ENCODE measurements at places on chromosomes 6 and 20.
A peak's percentile ranks its signal among the peaks of the same experiment; 100 is the strongest.

- no peak for DNase-seq
These were observed 163.0 kb downstream of the HDGFL1 start for GRCh38 chr6:22732176-22732970.

GRCh38 chr6:141539617-141540016 is 593.1 kb upstream of the GJE1 start:
- DNase-seq, result no peak

DNA sequence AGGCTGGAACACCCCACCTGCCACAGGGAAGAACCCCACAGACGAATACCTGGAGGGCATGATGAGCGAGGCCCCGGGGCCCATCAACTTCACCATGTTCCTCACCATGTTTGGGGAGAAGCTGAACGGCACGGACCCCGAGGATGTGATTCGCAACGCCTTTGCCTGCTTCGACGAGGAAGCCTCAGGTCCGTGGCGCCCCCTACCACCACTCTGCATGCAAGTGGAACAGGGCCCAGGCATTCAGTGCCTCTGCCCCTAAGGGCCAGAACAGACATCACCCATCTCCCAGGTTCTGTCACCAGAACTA is 6.6 kb downstream of the MYL9 start:
- DNase-seq, result no peak

- no peak for DNase-seq
These were observed 112.2 kb upstream of the PDE7B start for GRCh38 chr6:135739288-135739687.

- peak; percentile 86 for DNase-seq
These were observed at the start of gene ECI2 for GRCh38 chr6:4134841-4135664. Gene ECI2 (minus strand): TSS chr6:4135575. CDS start chr6:4135560, 15 bp downstream.

DNA sequence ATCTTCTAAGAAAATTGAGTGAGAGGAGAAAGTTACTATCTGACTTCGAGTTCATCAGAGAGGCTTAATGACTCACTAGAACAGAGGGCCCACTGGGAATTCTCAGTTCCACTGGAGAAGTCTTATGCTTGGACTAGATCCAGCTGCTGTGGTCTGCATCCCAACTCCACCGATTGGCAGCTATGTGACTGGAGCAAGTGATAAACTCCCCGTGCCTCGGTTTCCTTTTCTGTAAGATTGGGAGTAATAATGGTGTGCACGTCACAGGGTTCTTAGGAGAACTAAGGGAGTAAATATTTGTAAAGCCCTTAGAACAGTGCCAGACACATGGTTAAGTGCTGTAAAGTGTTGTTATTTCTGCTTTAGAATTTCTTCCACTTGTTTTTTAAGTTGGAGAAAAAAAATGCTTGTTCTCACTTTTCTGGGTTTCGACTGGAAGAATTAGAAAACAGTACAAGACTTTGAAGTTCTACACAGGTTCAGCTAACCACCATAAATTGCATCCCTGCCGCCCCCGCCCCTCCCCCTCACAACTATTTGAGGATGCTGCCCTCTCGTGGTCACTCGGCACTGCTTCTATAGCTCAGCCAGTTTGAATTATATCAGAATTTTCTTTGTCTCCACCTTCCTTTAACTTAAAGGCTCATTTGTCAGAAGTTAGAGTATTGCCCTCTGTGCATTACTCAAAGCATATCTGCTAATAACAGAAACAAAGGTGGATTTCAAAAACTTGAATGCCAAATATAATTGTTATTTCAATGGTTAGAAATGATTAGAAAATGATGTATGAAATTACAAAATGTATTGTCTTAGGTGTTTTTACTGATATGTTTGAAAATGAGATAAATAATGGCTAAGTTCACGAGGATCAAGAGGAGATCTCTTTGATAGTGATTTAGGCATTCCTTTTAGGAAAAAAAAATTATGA is 95.0 kb upstream of the IFNGR1 start:
- peak; percentile 76 for DNase-seq

DNA sequence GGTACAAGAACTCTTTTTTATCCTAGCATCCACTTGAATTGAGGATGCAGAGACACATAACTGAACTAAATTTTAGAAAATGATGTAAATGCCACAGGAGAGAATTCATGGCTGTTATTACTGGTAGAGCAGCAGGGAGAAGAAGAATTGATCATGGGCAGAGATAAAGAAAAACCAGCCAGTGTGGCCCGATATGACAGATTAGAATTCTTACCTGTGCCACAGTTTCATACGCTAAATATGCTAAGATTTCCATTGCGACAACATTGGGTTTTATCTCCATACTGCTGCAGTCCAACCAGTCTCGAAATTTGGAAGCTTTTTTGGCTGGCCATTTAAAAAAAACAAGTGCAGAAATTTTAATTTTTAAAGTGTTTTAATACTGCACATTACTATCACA is 373.8 kb upstream of the RUNX2 start:
- no peak for DNase-seq

- no peak for DNase-seq
These were observed 949.6 kb downstream of the TBC1D32 start for GRCh38 chr6:120384671-120385070.

GRCh38 chr6:158564243-158565121 is 4.6 kb downstream of the TMEM181 start:
- DNase-seq, result no peak

- no peak for DNase-seq
These were observed 117.5 kb upstream of the BEND6 start for GRCh38 chr6:56837322-56837894.

DNA sequence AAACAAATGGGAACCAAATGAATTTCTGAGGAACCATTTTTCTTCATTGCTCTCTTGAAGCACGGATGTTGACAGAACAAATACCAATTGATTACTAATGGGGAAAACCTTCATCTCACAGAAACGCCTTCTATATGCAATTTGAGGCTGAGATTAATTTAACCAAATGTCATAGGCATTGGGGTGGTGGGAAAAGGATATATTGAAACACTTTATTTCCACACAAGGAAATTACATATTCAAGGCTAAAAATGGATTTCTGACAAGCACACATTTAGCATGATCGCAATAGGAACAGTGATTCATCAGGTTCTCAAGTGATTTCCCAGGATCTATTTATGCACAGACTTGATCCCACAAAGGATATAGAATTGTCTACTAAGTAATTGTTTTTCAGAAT is 88.9 kb downstream of the COL12A1 start:
- no peak for DNase-seq

DNA sequence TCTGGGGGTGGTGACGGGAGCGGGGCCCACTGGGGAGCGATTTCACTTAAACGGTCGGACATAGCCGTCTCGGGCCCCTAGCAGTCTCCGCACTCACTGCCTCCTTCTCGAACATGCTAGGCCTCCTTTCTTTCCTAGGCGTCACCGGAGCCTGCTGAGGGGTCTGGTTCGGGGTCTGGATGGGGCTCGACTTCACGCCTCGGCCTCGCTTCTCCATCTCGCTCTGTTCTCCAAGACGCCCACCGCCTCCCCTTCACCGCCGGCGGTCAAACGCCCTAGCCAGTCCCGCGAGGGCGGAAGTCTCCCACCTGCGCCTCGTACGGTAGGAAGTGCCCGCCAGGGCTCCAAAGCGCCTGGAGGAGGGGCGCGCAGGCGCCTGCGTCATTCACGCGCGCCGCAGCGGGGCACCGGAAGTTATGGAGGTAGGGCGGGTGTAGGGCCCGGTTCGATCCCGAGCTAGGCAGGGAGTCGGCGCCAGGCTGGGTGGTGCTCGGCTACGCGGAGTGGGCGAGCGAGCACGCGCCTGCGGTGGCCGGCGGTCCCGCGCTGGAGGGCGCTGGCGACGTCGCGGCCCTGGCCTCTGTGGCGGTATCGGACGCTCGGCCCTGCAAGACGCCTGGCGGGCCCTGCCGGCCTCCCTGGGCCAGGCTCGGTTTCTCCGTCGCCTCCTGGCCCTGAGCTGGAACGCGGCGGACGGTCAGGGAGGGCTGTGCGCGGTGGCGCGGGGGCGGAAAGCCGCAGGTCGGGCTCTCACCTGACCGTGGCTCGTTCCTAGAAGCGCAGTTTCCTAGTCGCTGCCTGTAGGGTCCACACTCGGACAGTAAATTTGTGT is at the start of the genes DYNLT2 and ERMARD:
Gene DYNLT2, minus strand, starts transcription at position 331 of the 832 bp plus-strand sequence. Its CDS starts 114 bp downstream, at position 217.
Gene ERMARD, plus strand, starts transcription at position 381 of the 832 bp plus-strand sequence. Its CDS starts 36 bp downstream, at position 417.
- DNase-seq, result peak; percentile 97

GRCh38 chr6:25431975-25432307 is 152.8 kb downstream of the CARMIL1 start:
- peak; percentile 27 for DNase-seq

DNA sequence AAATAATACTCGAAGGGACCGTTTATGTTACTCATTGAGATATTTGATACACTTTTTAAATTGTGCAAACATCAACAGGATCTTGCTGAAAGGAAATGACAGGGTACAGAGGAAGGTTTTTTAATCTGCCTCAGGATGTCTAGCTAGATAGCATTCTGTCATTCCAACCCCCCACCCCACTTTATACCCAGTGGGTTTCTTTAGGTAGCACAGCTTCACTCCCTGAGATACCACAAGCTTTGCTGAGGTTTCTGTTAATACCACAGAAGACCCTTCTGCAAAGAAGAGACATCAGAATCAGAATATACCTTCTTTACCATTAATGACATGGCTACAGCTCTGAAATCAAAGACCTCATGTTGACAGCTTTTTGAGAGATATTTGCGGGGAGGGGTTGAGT is 1.3 kb downstream of the PHACTR2 start:
- DNase-seq, result no peak

GRCh38 chr6:97049253-97050011 is 124.9 kb downstream of the KLHL32 start:
- DNase-seq, result peak; percentile 71

- peak; percentile 57 for DNase-seq
These were observed at the start of gene SCGN for GRCh38 chr6:25652007-25652515. Gene SCGN (plus strand): TSS chr6:25652215. CDS start chr6:25652404, 189 bp downstream.

DNA sequence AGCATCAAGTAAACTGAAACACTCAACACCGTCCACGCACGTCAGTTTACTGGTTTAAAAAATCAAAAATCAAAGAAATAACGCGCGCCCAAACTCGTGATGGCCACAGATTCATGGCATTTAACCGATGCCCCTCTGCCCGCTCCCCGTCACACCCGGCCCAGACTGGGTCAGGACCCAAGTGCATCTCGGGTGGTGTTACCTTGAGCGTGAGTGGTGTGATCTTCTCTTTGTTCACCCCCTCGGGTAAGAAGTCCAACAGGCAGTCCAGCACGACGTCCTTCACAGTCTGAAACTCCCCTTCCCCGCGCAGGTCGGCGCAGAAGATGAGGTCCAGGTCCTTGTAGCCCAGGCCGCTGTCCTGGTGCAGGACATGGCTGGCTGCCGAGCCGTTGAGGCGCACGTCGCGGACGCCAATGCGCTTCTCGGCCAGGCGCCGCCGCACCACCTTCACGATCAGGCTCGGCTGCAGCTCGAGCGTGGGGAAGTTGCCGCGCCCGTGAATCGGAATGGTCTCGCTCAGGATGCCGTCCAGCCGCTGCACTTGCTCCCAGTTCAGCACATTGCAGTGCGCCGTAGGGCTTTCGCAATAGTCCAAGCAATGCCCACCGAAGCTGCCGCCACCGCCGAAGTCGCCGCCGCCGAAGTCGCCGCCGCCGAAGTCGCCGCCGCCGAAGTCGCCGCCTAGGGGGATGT is 945 bp downstream of the TENT5A start:
- peak; percentile 59 for DNase-seq

- no peak for DNase-seq
These were observed 9.0 kb downstream of the ENPP1 start for GRCh38 chr6:131816869-131817268.

GRCh38 chr6:2863901-2864300 is 22.2 kb upstream of the SERPINB1 start:
- DNase-seq, result no peak

- peak; percentile 16 for DNase-seq
These were observed 33.0 kb downstream of the CARMIL1 start for GRCh38 chr6:25312034-25312620.

DNA sequence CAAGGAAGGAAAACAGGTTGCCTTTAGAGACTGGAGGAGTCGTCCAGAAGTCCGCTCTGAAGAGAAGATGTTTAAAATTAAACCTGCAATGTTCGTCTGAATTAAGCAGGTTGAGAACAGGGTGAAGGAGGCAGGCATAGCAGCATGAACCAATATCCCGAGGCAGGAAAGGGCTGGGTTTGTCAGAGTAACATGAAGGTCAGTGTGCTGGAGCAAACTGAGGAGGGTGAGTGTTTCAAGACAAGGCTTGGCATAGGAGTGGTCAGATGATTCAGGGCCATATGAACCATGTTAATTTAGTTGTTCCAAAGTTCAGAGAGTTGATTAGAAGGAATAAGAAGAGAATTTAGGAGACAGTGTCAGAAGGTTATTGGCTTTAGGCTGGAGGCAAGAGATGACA is 93.3 kb downstream of the UTRN start:
- DNase-seq, result no peak

- no peak for DNase-seq
These were observed 244.3 kb upstream of the CHD6 start for GRCh38 chr20:41862476-41862875.

DNA sequence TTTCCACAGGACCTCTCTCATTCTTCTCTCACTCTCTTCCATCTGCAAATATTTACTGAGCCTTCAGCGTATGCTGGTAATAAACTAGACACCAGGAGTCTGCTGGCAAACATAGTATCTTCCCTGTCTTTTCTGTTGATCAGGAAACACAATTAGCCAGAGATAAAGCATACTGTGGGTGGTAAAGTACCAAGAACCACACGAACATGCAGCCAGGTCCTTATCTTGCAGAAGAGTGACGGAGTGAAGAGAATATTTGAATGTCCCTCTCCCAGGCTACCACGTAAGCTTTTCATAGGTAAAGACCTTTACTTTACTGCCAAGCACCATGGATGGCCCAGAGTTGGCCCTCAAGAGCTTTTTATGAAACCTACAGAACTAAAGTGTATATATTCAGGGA is 13.3 kb downstream of the FHL5 start:
- no peak for DNase-seq

DNA sequence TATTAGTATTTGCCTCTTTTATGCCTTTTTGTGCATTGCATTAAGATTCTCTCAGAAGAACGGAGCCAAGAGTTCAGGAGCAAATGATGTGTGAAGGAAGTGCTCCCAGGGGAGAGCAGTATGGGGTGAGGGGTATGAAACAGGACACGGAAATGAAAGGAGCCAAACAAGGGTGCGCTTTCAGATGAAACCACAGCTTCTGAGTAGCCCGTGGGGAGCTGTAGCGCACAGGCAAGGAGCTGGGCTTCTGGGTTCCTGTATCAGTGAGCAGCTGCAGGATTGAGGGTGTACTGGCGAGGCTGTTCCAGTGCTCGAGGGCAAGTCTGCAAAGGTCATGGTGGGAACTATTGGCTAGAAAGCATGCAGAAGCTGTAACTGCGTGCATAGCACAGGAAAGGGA is 25.4 kb downstream of the ANKEF1 start:
- DNase-seq, result no peak

DNA sequence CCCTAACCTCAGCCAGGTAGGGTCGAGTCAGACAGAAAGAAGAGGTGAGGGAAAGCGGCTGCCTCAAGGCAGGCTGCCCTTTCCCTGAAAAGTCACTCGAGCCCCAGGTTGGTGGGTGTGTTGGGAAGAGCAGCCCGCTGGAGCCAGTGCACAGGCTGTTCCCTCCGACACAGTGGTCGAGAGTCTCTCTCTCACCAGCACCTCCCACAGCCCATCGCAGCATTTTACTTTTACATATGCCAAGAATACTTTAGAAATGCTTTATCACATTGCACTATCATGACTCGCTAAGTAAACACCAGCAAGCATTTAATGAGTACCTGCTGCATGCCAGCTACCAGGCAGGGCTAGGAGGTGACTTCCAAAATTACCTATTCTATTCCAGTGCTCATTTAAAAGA is 1.7 kb downstream of the PRPH2 start:
- DNase-seq, result no peak
